ENCODE measurements at places on chromosomes 3 and 15.

GRCh38 chr15:89353991-89354390 lies 19.4 kb upstream of the POLG start:
- no peak for DNase-seq

GRCh38 chr15:65870889-65871533 lies 1.7 kb downstream of the RAB11A start:
- DNase-seq: no peak

DNA sequence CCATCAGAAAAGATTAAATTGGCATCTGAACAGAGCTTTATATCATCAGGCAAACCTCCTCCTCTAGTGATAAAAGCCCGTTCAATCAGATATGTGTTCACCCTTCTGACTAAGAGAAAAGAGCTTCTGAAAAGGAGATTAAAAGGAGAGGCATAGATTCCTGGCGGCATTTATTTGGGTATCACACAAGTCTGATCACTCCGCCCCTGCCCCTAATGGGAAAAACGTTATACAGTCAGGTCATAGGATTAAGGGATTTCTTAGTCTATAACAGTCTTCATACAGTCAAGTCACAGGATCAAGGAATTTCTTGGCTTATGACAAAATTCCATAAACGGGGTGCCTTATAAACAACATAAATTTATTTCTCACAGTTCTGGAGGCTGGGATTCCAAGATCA lies 295.4 kb upstream of the SATB1 start:
- DNase-seq: no peak

GRCh38 chr3:184227481-184227935 lies 1.9 kb upstream of the VWA5B2 start:
- peak; percentile 59 for DNase-seq

DNA sequence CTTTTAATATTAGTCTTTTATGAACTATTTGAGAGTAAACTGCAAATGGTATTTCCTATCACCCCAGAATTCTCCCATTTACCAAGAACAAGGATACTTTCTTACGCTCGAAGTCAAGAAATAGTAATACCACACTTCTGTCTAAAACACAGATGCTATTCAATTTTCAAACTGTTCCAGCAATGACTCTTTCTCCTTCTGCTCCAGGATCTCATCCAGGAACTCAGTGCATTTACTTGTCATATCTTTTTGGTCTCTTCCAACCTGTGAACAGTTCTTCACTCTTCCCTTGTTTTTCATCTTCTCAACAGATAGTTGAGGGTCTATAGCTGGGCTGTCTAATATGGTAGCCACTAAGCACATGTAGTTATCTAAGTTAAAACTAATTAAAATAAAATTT lies 87.1 kb upstream of the GAP43 start:
- DNase-seq: no peak

GRCh38 chr15:34993412-34993811 lies 5.3 kb upstream of the ZNF770 start:
- no peak for DNase-seq
